ENCODE measurements at places on chromosomes 4 and X. TPM values are rescaled to one million over a fixed set of nuclear protein-coding genes. Genes with fewer than 3 reads are reported as not detected.

NUP62CL gene
- not detected for total RNA-seq

CNKSR2 gene
- 0.33 TPM for total RNA-seq

DNA sequence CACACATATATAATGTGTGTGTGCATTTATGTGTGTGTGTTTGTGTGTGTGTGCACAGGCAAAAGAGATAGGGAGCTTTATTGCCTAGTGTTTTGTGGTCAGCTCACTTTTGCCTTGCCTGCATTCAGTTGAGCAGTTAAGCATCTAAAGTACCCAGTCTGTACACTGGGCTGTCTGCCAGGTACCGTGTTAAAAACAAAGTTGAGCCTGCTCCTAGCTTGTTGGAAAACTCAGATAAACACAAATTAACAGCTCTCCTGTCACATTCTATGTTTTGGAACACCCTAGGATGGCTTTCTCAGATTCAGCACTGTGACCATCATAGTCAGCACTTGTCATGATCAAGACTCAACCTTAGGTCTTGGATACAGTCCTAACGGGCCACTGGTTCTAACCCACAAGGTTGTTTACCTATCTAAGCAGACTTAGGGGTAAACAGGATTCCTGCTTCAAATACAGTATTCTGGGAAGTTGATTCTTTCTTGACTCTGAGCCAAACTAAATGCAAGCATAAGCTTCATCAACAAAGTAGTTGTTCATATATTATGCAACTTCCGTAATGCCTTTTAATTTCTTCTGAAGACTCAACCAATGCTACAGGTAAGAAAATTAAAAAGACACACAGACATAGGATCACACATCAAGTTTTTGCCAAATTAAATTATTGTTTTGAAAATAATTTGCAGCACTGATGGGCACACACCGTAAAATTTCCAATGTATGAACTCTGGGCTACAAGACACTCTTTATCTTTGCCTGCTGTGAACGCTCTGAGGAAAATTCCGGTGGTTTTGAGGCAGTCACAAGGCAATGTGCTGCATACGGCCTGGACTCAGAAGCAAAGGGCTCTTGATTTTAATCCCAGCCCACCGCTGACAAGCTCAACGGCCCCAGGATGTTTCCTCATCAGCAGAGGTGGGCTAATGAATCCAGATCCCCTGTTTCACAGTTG, 11.3 kb upstream of the CD99 start:
- peak; percentile 54 for DNase-seq

- peak; percentile 91 for DNase-seq
Observed at GRCh38 chr4:126701756-126702155, 931.0 kb upstream of the INTU start.

- peak; percentile 75 for DNase-seq
Observed at GRCh38 chrX:129690435-129690834, 35.7 kb upstream of the APLN start.

GRCh38 chr4:61959087-61959486, 759.0 kb downstream of the ADGRL3 start:
- no peak for DNase-seq

DNA sequence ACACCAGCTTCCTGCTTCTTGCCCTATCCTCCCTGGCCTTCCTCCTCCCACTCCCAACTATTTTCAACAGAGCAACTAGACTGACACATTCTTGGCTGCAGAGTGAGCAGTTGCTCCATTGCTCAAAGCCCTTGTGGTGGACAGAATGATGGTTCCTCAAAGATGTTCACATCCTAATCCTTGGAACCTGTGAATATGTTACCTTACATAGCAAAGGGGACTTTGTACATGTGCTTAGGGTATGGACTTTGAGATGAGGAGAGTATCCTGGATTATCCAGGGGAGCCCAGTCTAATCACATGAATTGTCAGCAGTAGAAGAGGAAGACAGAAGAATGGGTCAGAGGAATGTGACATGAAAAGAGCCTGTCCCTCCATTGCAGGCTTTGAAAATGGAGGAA, 24.9 kb upstream of the HOPX start:
- DNase-seq = no peak

DNA sequence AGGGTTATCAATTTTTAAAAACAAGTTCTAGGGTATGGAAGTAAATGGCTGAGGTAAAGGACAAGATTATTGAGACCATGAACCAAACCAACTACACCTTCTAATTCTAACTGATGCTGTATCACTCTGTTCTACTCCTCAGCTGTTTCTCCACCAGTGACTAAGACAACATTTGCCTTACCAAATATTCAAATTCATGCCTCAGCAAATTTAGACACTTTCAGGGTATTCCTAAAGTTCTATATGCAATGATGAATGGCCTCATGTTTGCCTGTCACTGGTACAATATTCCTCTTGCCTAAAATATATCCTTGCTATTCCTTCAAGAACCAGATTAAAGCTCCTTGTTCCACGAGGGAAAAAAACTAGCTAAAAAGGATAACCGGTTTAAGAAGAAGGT, 5.0 kb downstream of the RPL9 start:
- DNase-seq = no peak

- no peak for DNase-seq
Observed at GRCh38 chr4:108384544-108384943, 215.8 kb upstream of the LEF1 start.

- DNase-seq = no peak
Observed at GRCh38 chr4:65021737-65022136, 612.5 kb upstream of the TECRL start.
